GM23248 (cell line): ENCODE measurements at places on chromosomes 16 and 17. TPM values are rescaled to one million over a fixed set of nuclear protein-coding genes. Genes with fewer than 3 reads are reported as not detected.

- no peak for DNase-seq
Observed at GRCh38 chr16:84275585-84276151, 19.0 kb upstream of the WFDC1 start.

DNA sequence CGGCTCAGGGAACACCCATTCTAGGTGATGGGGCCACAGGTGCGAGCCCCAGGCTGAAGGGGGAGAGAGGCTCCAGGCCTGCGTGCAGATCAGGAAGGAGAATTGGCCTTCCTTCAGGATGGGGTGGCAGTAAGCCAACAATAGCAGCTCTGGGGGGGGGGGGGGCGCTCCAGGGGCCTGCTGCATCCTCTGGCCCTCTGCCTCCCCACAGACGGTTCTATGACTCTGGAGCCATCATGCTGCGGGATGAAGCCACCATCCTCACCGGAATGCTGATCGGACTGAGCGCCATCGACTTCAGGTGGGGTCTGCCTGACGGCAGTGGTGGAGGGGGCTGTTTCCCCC lies 6.1 kb downstream of the RUNDC3A start:
- no peak for DNase-seq

RAD51C gene
- total RNA-seq = 17.2 and 23.4 TPM in 2 replicates

DNA sequence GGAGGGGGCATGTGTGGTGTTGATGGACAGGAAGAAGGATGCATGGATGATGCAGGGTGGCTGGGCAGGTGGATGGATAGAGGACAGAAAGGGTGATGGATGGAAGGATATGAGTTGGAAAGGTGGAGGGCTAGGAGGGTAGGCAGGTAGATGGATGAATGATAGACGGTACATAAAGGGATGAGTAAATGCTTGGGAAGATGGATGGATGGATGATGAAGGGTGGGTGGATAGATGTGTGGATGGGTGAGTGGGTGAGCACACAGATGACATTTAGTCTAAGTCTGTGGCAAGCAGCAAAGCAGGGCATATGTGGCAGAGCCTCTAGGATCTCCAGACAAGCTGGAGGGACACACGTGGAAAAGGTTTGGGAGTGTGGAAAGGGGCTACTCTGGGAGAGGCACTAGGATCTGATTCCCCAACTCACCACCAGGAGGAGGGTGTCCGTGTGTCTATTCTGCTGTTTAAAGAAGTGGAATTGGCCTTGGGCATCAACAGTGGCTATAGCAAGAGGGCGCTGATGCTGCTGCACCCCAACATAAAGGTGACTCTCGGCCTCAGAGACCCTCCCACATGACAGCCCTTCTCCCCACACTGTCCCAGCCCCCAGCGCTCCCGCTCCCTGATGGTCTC lies 8.2 kb downstream of the PLD2 start:
- peak; percentile 15 for DNase-seq

- DNase-seq = peak; percentile 57
Observed at GRCh38 chr17:39225959-39226683, 376 bp upstream of the STAC2 start.

DNA sequence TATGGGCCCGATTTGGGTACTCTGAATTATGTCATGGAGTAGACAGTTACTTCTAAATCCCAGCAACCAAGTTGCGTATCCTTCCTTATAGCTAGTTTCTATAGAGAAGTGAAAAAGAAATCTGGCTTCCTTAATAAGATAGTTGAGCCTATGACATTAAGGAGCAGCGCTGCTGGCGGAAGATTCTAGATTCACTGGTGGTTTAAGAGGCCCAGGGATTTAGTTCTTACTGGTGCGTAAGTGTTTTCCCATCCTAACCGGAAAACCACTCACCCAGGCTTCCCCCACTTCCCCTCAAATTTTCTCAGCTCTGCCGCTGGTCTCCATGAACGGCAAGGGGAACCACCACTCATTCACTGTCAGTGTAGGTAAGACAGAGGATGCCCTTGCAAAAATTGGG lies 230.4 kb downstream of the CPPED1 start:
- DNase-seq = no peak

GRCh38 chr16:72860726-72861562 lies 187.0 kb downstream of the ZFHX3 start:
- DNase-seq = no peak

DNA sequence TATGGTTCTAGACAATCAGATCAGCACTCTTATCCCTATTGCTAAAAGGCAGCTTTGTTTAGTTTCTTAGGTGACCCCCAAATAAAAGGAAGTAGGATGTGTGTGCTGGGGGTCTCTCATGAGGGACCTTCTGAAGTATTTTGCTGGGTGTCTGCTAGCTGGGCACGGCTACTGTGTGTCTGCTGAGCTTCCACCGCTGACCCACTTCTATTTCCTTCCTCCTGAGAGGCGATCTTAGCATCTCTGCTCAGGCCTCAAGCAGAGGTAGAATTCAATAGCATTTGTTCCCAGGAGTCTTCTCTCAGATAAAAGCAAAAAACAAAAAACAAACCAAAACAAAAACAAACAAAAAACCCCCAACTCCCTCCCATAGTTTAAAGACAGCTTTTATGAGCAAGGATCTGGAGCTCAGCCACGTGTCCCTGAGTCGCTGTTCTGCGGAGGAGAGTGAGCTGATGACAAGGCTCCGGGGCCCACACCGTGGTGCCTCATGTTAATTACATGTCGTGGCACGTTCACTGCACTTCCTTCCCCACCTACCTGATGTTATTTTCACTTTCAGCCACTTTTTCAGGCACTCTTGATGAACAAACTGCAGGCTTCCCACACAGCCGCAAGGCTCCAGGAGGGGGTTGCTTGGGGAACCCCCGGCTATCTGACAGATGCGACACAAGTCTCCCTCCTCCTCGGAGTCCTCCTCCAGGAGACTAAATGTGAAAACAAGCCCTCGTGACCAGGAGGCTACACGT lies 83.5 kb downstream of the MARCHF10 start:
- DNase-seq = peak; percentile 40

- peak; percentile 62 for DNase-seq
Observed at GRCh38 chr17:41360296-41360995, 9.2 kb downstream of the KRT33B start.

PRSS33 gene
- total RNA-seq = not detected in 2 replicates

DNA sequence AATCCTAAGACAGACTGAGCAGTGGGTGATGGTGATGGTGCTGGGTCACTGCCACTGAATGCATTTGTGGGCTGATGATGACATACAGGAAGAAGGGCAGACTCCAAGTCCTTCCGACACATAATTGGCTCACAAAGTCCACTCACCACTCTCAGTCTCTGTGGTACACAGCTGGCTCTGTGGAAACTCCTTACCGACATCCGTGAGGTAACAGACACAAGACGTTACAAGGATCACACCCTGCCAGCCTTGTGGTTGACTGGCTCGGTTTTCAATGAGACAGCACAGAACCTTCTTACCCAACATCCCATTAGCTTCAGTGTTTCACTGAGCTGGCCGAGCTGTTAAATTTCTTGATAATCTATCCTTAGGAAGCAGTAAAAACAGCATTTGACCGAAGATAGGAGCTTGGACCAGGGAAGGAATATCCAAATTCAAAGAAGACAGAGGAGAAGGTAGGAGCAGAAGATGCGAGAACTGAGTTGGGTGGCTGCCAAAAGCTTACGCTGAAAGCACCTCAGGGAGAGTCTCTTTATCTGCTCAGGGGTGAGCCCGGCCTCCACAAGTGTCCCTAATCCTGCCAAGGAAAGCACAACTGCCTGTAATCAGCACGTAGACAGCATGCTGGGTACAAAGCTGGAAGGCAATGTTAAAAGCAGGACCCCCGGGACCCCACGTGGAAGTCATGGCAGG lies 5.5 kb upstream of the MXRA7 start:
- DNase-seq = peak; percentile 100

KRT20 gene
- not detected in 2 replicates for total RNA-seq

GRCh38 chr17:33240362-33240761 lies 52.7 kb downstream of the ASIC2 start:
- no peak for DNase-seq

GRCh38 chr16:4693956-4694641 lies 737 bp downstream of the NUDT16L1 start:
- peak; percentile 62 for DNase-seq

DNA sequence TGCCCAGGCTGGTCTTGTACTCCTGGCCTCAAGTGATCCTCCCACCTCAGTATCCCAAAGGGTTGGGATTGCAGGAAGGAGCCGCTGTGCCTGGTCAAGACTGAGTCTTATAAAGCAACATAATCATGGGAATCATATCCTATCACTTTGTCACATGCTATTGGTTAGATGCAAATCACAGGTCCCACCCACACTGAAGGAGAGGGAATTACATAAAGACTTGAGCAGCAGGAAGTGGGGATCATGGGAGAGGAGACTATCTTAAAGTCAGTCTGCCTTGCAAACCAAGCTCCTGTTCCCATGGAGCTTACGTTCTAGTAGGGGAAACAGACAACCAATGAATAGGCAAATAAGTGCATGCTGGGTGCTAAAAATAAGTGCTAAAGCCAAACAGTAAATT lies 28.3 kb upstream of the TENT4B start:
- no peak for DNase-seq

DNA sequence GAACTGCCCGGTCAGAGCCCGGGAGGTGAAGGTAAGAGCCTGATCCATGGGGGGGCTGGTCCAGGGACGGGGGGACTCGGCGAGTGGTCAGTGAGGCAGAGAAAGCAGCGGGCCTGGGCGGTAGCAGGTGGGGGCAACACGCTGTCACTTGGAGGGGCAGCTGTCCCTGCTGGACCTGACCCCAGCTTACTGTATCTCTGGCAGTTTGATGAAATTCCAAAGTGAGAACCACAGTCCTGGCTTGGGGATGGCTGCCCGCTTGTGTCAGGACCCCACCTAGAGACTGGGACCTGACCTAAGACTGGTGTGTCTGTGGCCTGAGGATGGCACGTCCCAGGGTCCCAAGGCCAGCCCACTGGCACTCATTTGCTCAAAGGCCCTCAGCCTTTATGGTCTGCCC lies 35.1 kb upstream of the KSR1 start:
- DNase-seq = no peak
